ENCODE measurements at places on chromosomes 5 and 9. TPM values are rescaled to one million over a fixed set of nuclear protein-coding genes. Genes with fewer than 3 reads are reported as not detected.

The TSSK1B gene
- under 0.01 TPM for total RNA-seq

The FOXD1 gene
- 3.2 TPM for total RNA-seq

The FBN2 gene
- 67.5 TPM for total RNA-seq

The PCDHA9 gene
- under 0.01 TPM for total RNA-seq

The STPG3 gene
- not detected for total RNA-seq

The AP3B1 gene
- total RNA-seq: 67.8 TPM

The SPINK6 gene
- not detected for total RNA-seq

The SLCO6A1 gene
- total RNA-seq: not detected

The CAMK4 gene
- total RNA-seq: 4.8 TPM

The AMACR gene
- 10.0 TPM for total RNA-seq

The GPR150 gene
- total RNA-seq: under 0.01 TPM

The SAXO1 gene
- under 0.01 TPM for total RNA-seq

The SLC6A18 gene
- not detected for total RNA-seq

The KIAA1958 gene
- total RNA-seq: 1.8 TPM

DNA sequence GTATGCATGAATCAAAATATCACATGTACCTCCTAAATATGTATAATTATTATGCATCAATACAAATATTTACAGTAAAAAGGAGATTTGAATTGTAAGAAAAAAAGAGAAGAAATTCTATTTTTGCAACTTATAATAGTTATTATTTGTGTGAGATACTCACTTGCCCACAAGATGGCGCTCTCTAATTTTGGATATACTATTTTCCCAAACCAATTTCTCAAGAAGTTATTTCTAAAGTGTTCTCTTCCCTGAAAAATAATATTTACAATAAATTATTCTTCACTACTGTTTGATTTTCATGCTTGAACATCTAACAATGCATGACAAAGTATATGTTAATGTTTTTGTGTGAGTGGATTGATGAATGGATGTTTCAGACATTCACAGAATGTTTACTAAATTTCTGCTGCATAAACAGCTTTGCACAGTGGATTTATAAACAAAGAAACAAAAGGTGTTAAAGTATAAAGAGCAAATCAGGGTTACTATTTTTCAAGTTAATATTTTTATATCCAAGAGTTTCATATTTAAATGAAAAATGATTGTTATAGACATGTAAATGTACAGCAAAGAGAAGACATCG is 503.4 kb downstream of the PDE4D start:
- peak; percentile 20 for DNase-seq

- no peak for DNase-seq
Measured at GRCh38 chr5:16593013-16593412, 23.8 kb downstream of the RETREG1 start.

DNA sequence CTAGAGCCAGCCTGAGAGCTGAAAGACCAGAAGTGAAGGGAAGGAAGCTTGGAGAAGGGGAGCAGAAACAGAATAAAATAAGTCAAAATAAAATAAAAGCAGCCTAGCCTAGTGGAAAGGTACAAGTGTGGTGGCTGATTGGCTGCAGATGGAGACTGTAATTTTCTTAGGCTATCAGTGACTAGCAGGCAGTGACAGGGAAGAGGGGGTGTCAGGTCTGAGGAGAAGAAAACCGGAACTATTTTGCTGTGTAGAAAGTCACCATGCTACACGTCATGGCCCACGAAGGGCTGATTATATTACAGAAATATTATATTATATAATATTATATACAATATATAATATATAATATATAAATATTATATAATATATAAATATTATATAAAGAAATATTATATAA is 98.1 kb upstream of the TAF11L2 start:
- no peak for DNase-seq

DNA sequence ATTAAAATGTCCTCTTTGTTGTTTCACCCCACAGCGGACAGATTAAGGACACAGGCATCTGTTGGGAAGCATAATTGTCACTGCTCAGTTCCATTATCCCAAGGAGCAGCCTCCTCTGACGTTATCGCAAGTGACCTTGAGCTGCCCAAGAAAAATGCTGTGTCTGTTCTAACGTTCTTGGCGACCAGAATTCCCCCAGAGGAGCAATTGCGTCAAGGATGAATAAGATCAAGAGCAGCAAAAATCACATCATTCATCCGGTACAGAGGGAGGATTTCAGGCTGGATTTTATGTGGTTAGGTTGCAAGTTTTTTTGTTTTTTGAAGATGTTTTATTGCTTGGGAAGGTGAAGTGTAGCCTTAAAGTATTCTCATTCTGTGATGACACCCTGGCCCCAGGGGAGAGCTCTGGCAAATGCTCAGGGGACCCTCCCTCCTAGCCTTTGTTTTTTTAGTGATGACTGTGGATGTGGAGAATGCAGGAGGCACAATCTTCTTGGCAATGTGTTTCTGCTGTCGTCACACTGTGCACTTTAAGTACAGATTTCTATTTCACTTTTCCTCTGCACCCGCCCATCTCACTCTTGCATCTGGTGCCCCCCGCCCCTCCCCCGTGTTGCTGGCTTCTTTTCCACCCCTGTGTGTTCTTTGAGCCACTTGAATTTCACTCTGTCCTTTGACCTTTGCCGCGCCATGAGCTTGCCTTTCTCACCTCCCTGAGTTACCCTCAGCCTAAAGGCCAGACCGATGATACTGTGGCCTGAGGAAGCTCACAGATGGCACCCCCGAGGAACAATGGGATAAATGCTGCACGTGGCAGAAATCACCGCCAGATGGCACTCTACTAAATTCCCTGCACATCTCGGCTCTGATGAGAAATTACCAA is 308.5 kb downstream of the RAB3C start:
- DNase-seq: peak; percentile 81

- DNase-seq: peak; percentile 53
Measured at GRCh38 chr5:57650360-57651069, 167.9 kb upstream of the ACTBL2 start.

DNA sequence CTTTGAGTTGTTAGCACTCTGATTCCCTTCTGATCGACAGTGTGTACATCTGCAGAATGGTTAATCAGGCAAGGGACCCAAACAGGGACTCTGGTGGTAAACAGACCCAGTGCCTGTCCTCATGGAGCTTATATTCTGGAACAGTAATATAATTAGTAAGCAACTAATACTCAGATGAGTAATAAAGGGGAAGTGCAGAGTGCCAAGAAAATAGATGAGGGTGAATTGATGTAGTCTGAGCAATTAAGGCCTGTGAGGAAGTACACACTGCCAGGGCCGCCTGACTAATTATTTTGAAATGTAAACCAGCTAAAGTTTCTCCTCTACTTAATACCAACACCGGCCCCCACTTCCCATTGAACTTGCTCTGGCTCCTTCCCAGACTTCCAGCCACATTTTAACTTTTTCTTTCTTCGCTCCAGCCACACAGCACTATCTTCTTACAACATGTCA is 4.2 kb downstream of the DHX29 start:
- DNase-seq: peak; percentile 93

DNA sequence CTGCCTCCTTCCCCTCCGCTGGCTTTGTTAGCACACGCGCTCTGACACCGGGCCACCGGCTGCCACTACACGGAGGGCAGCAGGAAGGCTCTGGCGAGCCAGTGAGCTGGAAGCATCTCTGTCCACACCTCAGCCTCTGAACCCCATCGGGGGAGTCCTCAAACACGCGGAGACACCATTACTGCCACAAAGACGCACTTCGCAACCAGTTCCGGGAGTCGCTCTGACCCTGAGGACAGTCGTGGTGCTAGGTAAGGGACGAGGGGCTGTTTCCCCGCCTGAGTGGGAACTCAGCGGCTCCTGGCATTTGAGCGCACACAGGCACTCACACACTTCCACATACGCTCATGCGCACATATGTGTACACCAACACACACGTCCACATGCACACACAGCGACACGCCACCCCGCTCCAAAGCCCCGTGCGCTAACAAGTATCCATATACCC is 160.0 kb downstream of the C9orf152 start:
- no peak for DNase-seq

GRCh38 chr9:71431931-71432330 is 310.5 kb upstream of the TRPM3 start:
- DNase-seq: no peak

- DNase-seq: no peak
Measured at GRCh38 chr9:37978481-37978864, 74.5 kb upstream of the SLC25A51 start.

- no peak for DNase-seq
Measured at GRCh38 chr5:151196556-151197290, 27.2 kb downstream of the CCDC69 start.

GRCh38 chr5:137506296-137506695 is 7.2 kb upstream of the SPOCK1 start:
- no peak for DNase-seq

DNA sequence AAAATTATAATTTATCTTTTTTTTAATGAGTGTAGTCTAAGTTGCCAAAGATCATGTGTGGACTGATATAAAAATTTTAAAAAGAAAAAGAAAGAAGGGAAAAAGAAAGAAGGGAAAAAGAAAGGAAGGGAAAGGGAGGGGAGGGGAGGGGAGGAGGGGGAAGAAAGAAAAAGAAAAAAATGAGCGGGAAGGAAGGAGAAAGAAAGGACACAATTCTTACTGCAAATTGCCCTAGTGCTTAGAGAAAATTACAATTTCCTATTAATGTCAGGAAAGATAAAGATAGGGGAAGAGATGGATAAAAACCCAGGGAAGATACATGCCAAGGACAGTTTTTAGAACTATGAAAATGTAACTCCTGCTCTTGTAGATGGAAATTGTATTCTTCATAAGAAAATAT is 789.7 kb upstream of the GRAMD2B start:
- no peak for DNase-seq

GRCh38 chr5:94969174-94969573 is 315.7 kb downstream of the MCTP1 start:
- peak; percentile 18 for DNase-seq

DNA sequence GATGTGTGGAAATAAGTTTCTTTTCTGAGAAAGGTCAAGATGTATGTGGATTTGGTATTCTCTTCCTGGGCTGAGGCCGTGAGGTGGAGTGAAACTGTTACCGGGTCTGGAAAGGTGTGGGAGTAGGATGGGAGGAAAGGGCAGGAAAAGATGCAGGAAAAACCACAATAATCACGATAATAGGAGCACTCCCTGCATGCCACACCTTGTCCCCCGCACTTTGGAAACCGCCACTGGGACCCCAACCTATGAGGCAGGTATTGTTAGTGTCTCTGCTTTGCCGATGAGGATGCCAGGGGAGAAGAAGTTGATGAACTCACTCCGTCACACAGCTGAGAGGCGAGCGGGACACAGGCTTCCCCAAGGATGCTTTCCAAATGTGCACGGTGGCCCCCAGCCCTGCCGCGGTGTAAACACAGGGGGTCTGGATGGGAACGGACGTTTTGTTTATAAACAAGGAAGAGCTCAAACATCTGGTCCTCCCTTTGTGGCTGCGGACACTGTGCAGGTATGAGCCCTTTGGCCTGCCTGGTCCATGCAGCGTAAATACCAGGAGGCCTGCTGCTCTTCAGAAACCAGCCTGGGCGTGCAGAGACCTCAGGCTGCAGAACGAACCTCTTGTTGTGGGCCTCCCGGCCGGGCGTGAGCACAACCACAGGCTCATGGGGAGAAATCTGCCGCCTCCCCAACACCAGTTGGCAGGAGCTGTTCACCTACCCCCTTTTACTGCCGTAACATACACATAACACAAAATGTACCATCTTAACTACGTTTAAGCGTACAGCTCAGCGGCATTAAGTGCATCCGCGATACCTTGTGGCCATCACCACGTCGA is 126.7 kb downstream of the COL23A1 start:
- no peak for DNase-seq

GRCh38 chr9:4320021-4320420 is 20.2 kb upstream of the GLIS3 start:
- DNase-seq: no peak
